Fibroblast of skin of left biceps (primary cell): ENCODE measurements at places on chromosomes 5 and 9.

DNA sequence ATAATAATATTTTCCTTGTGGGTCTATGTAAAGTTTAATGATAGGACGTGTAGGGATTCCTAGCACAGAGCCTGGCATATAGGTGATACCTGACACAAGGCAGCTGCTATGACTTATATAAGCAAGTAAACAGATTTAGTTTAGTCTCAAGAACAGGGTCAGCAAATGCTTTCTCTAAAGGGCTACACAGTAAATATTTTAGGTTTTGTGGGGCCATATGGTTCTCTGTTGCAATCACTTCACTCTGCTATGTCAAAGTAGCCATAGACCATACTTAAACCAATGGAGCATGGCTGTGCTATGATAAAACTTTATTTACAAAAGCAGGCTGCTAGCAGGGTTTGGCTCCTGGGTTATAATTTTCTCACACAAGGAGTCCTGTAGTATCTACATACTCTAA lies 204.8 kb upstream of the KLF4 start:
- no peak for DNase-seq

DNA sequence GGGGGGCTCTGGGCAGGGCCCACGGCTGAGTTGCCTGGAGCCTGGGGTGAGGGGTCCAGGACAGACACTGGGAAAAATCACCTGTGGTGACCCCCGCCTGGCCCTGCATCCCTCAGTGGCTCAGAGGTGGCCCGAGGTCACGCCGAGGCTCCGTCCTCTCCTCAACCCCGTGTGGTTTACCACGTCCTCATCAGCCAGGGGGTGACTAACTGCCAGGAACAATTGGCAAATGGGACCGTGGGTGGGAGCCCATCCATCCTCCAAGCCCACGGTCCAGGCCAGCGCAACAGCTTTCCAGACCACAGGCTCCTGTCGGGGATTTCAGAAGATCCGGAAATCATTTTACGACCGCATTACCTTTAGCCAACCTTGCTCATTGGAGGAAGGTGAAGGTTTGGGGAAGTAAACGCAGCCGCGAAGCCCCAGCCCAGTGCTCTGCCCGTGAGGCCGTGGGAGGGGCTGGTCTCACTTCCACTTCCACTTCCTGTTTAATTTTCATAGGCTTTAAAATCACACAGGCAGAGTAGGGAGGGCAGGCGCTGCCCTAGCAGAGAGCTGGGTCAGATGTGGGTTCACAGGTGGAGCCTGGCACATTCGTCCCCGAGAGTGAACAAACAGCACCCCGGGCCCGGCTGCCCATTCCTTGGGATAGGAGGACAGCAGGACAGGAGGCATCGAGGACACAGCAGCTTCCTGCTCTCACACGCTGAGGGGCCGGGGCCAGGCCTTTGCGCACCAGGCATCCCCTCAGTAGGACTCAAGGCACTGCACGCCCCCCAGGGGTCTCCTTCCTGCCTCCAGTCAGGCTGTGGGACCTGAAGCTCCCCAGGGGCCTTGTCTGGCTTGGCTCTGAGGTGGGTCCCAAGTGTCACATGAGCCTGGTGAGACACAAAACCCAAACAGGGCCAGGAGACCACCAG lies 19.8 kb upstream of the SLC9A3 start:
- no peak for DNase-seq

DNA sequence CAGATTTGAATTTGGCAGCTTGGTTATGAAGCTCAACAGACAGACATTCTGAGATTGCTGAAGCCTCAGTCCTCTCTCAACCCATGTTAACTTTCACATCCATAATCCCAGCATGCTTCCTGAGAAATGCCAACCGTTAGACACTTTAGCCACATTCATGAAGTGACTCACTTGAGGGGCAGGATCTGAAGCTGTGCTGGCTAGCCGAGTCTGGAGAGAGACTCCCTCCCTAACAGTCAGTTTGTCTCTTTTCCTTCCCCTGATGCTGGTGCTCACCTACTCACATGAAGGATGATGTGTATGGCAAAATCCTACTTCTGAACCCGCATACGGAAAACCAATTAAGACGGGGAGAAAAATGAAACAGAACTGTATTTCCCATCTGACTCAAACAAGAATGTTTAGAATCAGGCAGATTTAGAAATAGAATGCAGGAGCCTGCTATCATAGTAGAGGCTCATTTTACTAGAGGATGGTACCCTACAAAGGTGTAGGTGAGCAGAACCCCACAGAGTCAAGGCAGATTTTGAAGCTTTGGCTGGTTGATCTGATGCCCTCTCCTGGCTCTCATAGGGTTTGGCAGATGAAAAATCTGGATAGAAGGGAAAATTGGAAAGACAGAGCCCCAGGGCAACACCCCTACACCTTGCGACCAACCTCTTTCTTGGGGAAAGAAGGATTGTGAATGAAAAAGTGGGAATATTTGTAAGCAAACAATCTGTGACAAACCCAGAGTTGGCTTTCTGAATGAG lies 150.9 kb upstream of the LHFPL2 start:
- no peak for DNase-seq

DNA sequence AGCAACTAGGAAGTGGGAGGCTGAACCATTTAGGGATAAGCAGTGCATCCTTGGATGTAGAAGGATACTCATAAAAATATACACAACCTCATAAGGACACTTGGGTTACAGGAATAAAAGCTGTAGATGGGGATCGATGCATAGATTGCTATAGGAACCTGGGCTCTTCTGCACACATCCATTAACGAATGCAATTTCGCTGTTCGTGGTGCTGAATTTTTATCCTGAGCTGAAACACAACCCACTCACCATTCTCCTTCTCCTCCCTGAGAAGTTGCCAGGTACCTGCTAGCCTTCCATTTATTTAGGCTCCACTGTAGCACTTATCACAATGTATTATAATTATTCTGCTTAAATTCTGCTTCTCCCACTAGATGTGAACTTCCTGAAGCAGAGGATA lies 320.6 kb upstream of the BRINP1 start:
- no peak for DNase-seq

GRCh38 chr9:68913054-68913453 lies 100.9 kb downstream of the PRKACG start:
- DNase-seq = no peak

DNA sequence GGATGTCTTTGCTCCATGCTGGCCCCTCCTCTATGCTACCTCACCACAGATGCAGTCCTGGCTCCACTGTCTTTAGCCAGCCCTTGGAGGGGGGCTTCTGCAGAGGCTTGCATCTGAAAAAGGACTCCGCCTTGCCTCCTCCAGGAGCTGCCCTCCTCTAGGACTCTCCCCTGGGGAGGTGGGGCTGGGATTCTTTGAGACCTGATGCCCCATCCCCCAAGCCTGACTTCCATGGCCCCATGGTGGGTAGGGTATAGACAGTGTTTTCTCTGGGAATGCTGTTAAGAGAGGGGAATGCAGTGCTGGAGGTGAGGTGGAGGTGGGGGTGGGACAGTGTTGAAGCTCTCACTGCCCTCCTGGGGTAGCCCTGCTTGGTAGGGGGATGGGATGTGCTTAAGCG lies 14.3 kb downstream of the JADE2 start:
- no peak for DNase-seq

DNA sequence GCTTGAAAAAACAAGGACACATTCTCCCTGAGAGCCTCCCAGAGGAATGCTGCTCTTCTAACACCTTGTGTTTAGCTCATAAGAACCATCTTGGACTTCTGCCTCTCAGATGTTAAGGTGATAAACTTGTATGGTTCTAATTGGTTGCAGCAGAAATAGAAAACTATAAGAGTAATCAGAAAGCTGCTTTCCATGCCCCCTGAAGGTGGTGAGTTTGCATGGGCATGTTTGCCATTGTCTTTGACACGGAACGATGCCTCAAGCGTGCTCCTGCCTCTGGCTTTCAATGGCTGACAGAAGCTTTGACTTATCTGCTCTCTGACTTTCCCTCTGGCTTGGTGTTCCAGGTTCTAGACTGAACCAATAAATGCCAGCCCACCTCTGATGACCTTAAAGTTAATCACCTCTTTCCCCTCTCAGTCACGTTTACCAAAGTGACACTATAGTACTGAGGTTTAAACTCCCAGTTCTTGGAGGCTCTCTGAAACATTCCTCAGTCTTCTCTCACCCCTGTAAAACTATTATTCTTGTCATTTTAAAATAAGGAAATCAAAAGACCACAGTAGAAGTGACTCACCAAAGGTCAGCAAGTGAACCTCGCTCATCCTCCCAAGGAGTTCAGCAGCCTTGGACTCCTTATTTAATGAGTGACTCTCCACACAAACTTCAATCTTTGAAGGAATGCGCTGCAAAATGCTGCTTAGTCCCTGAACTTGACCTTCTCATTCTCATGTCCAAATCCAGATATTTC lies 103.6 kb downstream of the PIK3R1 start:
- DNase-seq = no peak

DNA sequence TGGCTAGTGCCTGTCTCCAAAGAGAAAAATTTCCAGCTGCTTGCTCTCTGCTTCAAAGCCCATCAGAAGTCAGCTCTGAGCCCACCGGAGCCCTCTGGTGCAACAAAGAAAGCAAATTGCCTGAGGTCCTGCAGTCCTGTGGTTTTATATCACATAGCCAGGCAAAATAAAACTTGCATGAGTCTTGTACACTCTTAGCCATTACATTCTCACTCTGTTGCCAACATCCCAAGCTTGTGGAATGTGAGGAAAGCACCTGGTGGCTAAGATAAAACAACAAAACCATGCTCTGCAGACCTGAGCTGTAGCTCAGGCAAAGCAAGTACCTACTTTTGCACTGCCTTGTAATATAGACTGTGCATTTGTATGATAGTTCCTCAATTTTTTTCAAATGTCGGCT lies 133.7 kb downstream of the GPBP1 start:
- no peak for DNase-seq

DNA sequence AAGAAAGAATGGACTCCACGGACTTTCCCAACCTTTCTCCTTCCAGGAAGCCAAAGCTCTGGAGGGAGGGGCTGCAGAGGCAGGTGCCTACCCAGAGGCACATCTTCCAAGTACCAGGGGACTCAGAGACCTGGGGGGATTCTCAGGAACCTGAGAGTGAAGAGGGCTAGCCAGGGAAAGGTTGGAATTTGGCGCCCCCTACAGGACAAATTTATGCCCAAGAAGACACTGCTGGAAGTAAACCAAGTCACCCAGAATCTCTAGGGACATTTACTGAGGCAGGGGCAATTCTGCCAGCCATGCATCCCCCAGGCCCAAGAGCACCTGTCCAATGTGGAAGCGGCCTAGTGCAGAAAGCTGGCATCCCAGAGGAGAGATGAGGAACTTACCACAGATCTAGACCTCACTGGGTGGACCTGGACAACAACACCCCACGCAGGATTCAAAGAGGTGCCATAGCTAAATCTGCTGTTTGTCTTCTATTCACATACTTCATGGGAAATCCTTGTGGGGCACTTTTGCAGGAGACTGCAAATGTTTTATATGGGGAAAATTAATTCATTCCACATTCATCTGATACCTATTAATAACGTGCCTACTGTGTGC lies 25.9 kb upstream of the IDNK start:
- DNase-seq = no peak

- no peak for DNase-seq
These were observed 9.8 kb downstream of the BRD3 start for GRCh38 chr9:134057751-134058701.

DNA sequence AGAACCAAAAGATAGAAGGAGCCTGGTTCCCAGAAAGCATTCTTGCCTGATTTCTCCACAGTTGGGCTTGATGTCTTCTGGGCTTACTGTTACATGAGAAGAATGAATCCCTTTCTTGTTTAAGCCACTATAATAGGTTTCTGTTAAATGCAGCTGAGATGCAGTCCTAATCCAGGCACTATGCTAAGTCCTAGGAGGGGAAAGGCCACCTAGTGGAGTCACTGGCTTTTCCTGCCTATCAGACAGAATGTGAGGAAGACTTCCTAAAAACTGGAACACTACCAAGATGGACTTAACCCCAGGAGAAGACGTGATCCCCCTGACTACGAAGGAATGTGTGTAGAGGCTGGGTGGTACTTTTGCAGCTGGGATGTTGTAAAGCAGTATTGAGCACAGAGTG lies 34.3 kb upstream of the FSD1L start:
- DNase-seq = no peak

- no peak for DNase-seq
These were observed 42.0 kb downstream of the SFXN1 start for GRCh38 chr5:175520321-175520720.

- DNase-seq = no peak
These were observed 109.6 kb upstream of the ACTBL2 start for GRCh38 chr5:57592236-57592635.

- no peak for DNase-seq
These were observed 204.4 kb upstream of the IER5L start for GRCh38 chr9:129382281-129383018.

DNA sequence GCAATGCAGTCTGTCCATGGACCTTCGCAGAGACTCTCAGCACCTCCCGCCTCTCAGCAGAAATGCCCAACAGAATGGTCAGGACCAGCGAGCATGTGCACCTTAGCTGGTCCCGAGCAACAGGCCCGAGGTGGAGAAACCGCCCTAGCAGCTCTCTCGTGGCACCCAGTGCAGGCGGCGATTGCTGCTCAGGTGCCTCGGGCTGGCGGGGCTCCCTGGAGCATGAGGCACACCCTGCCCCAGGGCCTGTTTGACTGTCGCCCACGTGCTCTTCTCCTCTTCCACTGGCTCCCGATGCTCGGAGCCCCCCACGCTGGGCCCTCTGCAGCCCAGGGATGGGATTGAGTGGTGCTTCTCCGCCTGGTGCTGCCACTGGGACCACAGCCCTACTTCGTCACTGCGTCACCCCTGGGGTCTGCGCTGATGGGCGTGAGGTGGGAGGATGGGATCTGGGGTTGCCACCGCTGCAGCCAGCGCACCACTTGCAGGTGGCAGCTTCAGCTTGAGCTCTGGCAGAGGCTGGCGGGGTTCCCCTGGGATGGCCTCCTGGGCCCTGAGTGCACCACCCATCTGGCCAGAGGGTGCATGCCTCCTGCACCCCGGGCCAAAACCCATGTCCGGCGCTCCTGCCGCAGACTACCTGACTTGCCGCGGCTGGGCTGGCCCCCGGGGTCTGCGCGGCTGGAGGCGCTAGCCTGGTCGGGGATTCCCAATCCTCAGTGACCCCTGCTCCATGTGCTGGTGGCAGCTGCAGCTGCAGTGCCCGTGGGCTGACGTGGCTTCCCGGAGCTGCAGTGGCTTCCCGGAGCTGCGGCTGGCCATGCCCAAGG lies 244.2 kb downstream of the FOXD4L6 start:
- DNase-seq = no peak

GRCh38 chr9:14221558-14221957 lies 92.4 kb downstream of the NFIB start:
- no peak for DNase-seq

DNA sequence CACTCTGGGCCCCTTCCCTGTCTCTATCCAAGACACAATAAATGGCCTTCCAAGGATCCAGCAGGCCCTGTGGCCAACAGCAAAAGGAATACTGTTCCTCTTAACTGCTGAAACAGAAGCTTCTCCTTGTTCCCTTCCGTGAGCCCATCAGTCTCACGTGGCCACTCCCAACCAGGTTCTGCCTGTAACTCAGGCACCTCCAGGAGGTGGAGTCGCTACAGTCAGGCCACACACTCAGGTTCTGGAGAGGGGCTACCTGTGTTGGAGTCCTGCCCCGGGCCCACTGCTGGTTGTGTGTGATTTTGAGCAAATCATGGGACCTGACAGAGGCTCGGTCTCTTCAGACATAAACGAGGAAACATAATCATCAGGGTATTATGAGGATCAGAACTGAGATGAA lies 10.3 kb downstream of the FAT2 start:
- no peak for DNase-seq
